ENCODE measurements at places on chromosomes 13 and 19. TPM values are rescaled to one million over a fixed set of nuclear protein-coding genes. Genes with fewer than 3 reads are reported as not detected.

ONECUT3 gene
- not detected for total RNA-seq

- no peak overlapping the region for H3K4me3 ChIP-seq
- no peak for DNase-seq
- H3K36me3 ChIP-seq, result peaks cover 13% of the 10 kb centered on the region
These were observed 2.6 kb downstream of the CIRBP start for GRCh38 chr19:1271528-1272422.

- no peak overlapping the region for H3K4me3 ChIP-seq
- H3K27ac ChIP-seq, result no peak overlapping the region
- no peaks in the 10 kb centered on the region for H3K36me3 ChIP-seq
- peaks cover 2% of the 10 kb centered on the region for H3K4me1 ChIP-seq
- H3K27me3 ChIP-seq, result no peaks in the 10 kb centered on the region
- no peak for DNase-seq
These were observed 37.5 kb upstream of the POMP start for GRCh38 chr13:28621449-28621848.

ZNF471 gene
- 2.4 TPM for total RNA-seq

GRCh38 chr13:70297189-70297616 lies 189.0 kb upstream of the KLHL1 start:
- DNase-seq, result no peak
- H3K4me1 ChIP-seq, result no peaks in the 10 kb centered on the region
- H3K4me3 ChIP-seq, result no peak overlapping the region
- no peaks in the 10 kb centered on the region for H3K36me3 ChIP-seq

GRCh38 chr19:27971071-27971470 lies 1241.9 kb downstream of the UQCRFS1 start:
- no peaks in the 10 kb centered on the region for H3K36me3 ChIP-seq
- H3K4me3 ChIP-seq, result no peak overlapping the region
- H3K4me1 ChIP-seq, result no peaks in the 10 kb centered on the region
- no peaks in the 10 kb centered on the region for H3K27me3 ChIP-seq
- H3K27ac ChIP-seq, result no peak overlapping the region

GRCh38 chr19:15289673-15290072 lies 42.7 kb downstream of the BRD4 start:
- H3K36me3 ChIP-seq, result no peaks in the 10 kb centered on the region
- no peak overlapping the region for H3K4me3 ChIP-seq
- H3K27ac ChIP-seq, result no peak overlapping the region
- no peak for DNase-seq
- peaks cover 41% of the 10 kb centered on the region for H3K4me1 ChIP-seq
- no peaks in the 10 kb centered on the region for H3K27me3 ChIP-seq

Data from lung (tissue), 17 donors.